ENCODE measurements at places on chromosomes 1 and 21.

- DNase-seq: no peak
Measured at GRCh38 chr1:30377230-30378002, 346.0 kb downstream of the MATN1 start.

DNA sequence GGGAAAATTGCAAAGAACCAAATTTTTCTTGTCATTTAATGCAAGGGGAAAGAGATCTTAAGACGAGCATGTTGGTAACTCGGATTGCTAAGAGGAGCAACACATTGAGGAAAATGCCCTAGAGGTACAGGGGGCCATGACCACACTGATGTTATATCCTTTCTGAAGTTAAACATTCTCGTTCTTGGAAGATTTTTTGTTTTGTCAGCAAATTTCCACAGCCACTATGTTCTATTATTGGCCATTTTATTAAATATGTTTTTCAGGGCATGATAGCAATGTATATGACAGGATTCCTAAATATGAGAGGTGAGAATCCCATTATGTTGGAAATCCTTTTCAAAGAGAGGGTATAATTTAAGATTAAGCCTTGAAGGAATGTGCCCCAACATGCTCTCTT is 627.2 kb upstream of the PKN2 start:
- no peak for DNase-seq

- DNase-seq: no peak
Measured at GRCh38 chr1:108691128-108691941, 775 bp upstream of the PRPF38B start.

GRCh38 chr1:6025269-6026094 is 20.2 kb upstream of the KCNAB2 start:
- DNase-seq: no peak

- no peak for DNase-seq
Measured at GRCh38 chr21:31670070-31670469, 10.6 kb downstream of the SOD1 start.

GRCh38 chr1:196466166-196466565 is 142.1 kb downstream of the KCNT2 start:
- DNase-seq: no peak

DNA sequence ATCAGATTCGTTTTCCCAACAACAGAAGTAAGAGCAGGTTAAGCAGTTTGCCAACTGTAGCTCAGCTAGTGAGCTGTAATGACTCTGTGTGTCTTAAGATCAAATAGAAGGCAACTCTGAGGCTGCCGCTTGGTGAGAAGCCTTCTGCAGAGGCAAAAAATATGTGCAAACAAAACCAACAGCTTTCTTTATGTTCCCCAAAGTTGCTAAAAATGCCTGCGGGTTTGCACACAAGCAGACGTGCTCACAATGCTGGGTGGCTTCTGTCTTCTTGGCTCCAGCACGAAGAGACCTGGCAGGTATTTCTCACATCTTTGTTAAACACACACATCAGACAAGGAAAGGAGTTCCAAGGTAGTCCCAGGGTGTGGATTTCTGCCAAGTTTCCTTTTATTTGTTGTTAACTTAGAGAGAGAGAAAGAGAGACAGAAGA is 158.9 kb upstream of the JUN start:
- DNase-seq: no peak

DNA sequence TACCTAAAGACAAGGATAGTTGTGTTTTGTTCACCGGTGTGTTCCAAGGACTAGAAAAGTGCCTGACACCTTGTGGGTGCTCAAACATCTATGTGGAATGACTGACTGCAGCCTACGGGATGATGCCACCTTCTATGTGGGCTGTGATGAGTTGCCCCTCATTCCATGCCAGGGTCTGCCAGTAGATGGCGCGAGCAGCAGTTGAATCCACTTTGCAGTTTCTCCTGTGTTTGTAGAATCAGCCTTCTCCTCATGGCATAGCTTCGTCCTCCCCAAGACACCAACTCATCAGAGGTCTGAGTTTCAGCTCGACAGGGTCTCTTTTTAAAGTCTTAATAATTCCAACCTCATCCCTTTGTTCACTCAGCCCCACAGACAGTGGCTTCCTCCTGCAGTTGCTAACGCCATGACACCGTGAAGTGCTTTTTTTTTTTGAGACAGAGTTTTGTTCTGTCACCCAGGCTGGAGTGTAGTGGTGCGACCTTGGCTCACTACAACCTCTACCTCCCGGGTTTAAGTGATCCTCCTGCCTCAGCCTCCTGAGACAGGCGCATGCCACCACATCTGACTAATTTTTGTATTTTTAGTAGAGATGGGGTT is 133.7 kb downstream of the CAPN8 start:
- no peak for DNase-seq

DNA sequence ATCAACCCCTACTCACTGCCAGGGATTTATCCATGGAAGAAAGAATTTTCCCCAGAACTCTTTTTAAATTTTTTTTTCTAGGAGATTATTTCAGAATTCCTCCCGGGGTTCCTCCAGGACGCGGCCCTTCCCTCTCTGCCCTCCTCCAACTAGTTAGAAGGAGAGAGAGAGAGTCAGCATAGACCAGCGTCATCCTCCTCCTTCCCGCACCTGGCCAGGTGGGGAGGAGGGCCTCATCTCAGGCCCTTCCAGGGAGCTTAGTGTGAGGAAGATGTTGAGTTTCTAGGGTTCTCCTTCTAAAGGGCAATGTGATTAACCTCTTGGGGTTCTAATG is 63.6 kb downstream of the CDK18 start:
- DNase-seq: no peak

DNA sequence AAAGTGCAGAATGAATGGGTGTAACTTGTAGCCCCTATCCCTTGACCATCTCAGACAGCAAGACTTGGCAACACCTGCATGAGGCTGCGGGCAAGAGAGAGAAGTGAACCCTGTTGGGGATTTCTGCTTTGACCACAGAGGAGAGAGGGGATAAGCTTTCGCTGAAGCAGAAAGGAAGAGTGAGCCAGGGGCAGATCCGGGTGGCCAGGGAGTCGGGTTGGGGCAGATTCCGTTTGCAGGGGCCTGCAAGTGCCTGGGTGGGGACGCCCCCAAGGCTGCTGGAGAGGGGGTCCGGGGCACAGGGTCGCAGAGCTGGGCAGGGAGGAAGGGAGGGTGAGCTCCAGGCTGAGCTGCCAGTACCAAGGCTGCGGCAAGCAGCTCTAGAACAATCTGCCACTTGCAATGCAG is 25.3 kb upstream of the PIK3CD start:
- DNase-seq: no peak

DNA sequence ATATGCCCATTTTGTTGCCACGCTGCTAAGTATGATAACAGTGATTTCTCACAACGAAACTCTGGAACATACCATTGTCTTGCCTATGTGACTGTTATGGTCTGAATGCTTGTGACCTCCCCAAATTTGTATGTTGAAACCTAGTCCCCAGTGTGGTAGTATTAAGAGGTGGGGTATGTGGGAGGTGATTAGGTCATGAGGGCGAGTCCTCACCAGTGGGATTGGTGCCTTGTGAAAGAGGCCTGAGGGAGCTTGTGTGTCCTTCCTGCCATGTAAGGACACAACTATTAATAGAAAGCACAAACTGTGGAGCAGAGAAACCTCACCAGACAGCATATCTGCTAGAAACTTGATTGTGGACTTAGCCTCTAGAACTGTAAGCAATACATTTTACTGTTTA is 84.6 kb downstream of the SELENOF start:
- no peak for DNase-seq

DNA sequence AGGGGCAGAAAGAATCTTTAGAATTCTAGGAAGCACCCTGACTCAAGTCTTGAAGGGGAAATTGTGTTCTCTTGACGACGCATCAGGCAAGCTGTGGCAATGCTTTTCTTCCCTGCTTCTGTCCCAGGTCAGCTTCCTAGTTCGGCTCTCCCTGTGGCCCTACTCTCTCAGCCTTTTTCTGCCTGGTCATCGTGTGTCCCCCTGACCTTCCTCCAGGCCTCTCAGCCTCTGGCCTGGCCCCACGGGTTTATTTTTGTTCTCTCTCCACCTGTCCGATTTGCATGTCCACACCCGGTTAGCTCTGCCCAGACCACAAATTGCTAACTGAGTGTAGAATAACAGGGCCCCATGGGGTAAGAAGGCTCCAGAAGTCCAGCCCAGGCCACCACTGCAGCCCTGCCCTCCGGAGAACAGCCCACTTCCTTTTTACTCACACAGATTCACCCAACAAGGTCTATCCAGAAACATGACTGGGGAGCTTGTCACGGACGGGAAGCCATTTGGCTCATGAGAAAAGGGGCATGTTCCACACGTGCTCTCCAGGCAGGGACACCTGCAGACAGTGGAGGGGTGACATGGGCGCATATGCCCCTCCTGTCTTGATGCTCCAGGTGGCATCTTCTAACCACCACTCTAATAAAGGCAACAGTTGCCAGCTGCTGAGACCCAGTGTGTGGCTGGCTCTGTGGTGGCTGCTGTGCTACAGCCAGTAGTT is 9.8 kb downstream of the KCNN3 start:
- no peak for DNase-seq

GRCh38 chr1:208248991-208249696 is 5.0 kb upstream of the PLXNA2 start:
- DNase-seq: no peak

GRCh38 chr1:18940303-18941020 is 16.0 kb downstream of the IFFO2 start:
- no peak for DNase-seq

DNA sequence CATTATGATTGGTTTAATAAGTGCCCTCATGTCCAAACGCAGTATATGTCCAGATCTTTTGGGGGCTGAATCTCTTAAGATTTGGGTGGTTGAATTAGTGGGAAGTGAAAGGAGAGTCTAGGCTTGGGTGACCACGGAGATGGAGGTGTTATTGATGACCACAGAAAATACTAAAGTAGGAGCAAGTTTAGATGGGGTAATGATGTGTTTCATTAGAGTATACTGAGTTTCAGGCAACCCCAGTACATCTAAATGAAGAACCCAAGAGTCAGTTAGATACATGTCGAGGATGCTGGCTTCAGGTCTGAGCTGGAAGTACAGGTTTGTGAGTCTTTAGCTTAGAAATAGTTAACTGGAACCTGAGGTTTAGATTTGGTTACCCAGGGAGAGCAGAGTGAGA is 6.5 kb upstream of the ZZZ3 start:
- DNase-seq: no peak

DNA sequence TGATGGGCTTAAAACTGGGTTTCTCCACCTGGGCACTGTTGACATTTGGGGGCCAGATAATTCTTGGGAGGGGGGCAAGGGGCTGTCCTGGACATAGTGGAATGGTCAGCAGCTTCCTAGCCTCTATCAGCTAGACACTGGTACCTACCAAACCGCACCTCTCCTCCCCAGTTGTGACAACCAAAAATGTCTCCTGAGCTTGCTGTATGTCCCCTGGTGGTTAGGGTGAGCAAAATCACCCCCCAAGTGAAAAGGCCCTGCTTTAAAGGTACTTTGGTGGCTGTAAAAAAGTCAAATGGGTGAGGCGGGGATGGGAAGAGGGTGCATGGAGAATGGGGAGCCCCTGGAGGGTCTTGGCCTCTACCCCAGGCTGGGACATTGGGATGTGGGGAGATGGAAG is 182.0 kb downstream of the IGSF21 start:
- DNase-seq: no peak

GRCh38 chr1:183607322-183607980 is 17.2 kb upstream of the NCF2 start:
- no peak for DNase-seq

- no peak for DNase-seq
Measured at GRCh38 chr1:112614460-112615065, 4.4 kb downstream of the ST7L start.

DNA sequence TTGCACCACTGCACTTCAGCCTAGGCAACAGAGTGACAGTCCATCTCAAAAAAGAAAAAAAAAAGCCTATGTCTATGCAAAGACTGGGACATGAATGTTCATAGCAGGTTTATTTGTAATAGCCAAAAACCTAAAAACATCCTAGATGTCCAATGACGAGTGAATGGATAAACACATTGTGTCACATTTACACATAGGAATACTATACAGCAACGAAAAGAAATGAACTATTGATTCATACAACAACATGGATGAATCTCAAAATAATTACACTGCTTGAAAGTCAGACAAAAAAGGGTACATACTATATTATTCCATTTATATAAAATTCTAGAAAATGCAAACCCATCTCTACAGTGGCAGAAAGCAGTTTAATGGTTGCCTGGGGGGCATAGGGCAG is 7.9 kb downstream of the STYXL2 start:
- no peak for DNase-seq

DNA sequence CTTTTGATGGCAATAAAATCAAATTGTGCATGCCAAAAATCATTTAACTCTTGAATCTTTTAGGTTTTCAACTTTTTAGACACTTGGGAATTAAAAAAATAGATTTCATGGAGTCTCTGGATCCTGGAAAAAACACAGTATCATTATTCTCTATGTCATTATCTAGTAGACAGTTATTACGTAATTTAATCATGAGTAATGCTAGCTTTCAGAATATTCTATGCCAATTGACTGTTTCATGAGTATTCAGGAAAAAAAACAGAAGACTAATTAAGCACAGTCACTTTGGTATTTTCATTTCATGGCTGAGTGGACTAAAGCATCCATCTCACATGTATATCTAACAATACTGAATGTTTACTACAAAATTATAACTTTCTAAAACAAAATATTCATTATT is 44.0 kb downstream of the ODF2L start:
- DNase-seq: no peak

GRCh38 chr1:90926971-90927370 is 94.9 kb downstream of the ZNF644 start:
- no peak for DNase-seq

- no peak for DNase-seq
Measured at GRCh38 chr1:215970406-215970805, 403.3 kb downstream of the KCTD3 start.

DNA sequence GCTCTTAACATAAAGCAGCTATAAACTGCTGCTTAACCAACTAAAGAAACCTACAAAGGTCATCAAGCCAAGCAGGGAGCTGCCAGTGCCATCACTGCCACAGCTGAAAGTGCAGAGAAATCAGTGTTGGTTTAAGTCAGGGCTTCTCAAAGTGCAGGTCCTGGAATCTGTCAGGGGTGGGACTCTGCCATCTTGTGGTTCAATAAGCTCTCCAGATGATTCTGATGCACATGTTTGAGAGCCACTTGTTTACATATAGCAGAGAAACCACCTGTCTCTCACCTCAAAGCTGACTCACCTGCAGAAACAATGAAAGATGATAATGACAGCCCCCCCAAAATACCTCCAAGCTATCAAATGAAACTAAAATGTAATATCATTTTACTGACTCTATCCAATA is 49.3 kb downstream of the SH3GLB1 start:
- DNase-seq: no peak
